ENCODE measurements at places on chromosomes 4 and X.

GRCh38 chr4:168486912-168487281 lies 6.6 kb upstream of the DDX60L start:
- DNase-seq: peak; percentile 72

DNA sequence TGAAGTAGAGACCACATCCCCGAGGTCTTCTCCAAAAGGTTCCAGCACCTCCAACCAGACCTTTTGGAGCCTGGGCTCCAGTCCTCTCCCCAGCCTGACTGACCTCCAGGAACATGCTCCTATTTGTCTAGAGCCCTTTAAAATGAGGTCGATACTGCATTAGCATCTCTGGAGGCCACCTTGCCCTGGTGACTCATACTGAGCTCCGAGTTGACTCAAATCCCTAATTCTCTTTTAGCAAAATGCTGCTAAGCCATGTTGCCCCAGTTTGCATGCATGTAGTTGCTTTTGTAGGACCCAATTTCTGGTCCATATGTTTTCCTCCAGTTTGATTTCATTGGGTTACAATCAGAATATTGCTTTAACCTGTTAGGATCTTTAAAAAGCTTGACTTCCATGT lies 43.5 kb upstream of the CITED1 start:
- no peak for DNase-seq

DNA sequence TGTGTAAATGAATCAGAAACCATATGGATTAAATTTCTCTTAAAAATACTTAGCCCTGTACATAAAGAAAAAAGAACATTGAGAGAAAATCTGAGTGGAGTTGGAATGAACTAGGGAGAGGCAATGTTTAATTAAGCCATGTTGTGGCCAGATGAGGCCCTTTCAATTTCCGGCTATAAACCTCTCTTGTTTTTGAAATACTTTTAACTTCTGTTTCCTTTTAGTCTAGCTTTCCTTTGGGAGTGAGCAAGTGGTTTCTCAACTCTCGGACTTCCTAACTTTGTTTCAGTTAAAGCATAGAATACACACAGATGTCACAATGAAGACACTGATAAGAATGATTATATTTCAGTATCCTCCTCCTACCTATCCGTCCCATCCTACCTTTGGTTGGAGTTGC lies 197.2 kb downstream of the ARHGAP24 start:
- DNase-seq: peak; percentile 29

- no peak for DNase-seq
Measured at GRCh38 chr4:189874591-189874990, 66.1 kb upstream of the FRG1 start.

- DNase-seq: no peak
Measured at GRCh38 chrX:151789179-151789800, 54.7 kb downstream of the CNGA2 start.

DNA sequence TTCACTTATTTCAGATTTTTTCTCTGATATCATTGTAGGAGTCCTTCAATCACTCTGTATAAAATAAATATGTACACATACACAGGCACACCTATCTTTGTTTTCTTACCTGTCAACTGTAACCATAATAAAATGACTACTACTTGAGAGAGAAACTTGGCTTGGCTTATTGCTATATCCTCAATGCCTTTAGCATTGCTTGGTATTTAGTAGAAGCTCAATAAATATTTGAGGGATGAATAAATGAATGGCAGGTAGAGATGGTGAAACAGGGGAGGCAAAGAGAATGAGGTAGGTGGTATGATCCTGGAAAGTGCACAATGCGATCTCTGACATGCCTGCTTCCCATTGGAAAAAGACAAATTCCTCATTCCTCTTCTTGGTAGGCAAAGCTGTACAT lies 21.8 kb upstream of the CXCL6 start:
- no peak for DNase-seq

DNA sequence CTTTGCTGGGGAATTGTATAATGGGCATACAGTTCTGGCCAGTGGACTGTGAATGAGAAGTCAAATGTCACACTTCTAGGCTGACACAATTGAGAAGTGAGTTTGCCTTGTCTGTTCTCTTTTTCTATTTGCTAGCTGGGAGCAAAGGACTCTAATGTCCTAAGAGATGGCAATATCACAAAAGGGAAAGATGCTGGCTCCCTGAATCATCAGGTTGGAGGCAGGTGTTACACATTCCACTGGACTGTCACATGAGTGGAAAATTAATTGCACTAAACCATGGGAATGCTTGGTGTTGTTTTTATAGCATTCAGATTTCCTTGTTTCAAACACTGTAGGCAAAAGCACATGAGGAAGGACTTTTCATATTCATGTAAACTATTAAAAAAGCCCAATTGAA lies 388.3 kb downstream of the ADAM29 start:
- DNase-seq: no peak

- DNase-seq: peak; percentile 1
Measured at GRCh38 chr4:84648863-84649647, 66.1 kb downstream of the CDS1 start.

GRCh38 chr4:157840034-157840433 lies 332.8 kb downstream of the GASK1B start:
- DNase-seq: no peak

Measured in inflammatory macrophage treated with lipopolysaccharide for 4 hours (primary cell).